T-helper 17 cell (primary cell): ENCODE measurements at places on chromosomes 12 and 14. TPM values are rescaled to one million over a fixed set of nuclear protein-coding genes. Genes with fewer than 3 reads are reported as not detected.

DNA sequence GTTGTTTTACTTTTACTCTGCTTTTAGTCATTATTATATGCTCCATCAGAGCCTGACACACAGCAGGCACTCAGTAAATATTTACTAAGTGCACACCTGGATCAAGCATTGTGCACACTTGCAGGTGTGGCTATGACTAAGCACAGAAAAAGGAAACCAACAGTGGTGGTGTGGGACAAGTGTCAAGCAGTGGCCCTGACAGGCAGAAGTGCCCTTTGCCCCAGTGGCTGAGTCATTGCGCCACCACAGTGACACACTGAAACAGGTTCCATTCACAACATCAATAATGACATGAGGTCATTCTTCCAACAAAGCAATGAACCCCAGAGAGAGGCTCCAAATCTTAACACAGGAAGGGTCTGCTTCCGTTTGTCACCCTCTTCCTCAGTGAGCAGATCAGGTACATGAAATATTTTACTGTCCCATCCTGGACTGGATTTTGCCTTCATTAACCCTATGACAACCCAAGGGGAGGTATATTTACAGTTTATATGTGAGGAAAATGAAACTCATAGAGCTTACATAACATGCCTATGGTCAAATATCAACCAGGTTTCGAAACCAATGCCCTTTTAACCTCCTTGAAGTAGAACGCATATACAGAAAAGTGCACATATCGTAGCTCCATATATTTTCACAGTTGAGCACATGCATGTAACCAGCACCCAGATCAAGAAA lies 82.6 kb upstream of the GTF2A1 start:
- no peak for DNase-seq

DNA sequence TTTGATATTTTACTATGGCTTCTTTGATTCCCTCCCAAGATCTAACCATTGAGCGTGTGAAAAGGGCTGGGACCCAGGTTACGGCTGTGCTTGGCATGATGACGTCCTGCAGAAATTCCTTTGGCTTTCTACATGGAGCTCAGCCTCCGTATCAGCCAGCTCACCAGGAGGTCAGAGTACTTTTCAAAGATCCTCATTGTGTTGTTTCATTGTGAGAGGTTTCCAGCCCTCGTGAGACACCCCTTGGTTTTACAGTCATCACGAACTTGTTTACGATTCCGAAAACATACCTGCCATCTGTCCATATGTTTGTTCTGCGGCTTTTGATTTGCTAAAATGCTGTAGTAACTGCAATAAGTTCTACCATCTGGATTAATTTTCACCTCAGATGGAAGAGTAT lies 453.1 kb downstream of the TMEM121 start:
- no peak for DNase-seq

GRCh38 chr14:89658977-89659670 lies 242.1 kb upstream of the FOXN3 start:
- no peak for DNase-seq

DNA sequence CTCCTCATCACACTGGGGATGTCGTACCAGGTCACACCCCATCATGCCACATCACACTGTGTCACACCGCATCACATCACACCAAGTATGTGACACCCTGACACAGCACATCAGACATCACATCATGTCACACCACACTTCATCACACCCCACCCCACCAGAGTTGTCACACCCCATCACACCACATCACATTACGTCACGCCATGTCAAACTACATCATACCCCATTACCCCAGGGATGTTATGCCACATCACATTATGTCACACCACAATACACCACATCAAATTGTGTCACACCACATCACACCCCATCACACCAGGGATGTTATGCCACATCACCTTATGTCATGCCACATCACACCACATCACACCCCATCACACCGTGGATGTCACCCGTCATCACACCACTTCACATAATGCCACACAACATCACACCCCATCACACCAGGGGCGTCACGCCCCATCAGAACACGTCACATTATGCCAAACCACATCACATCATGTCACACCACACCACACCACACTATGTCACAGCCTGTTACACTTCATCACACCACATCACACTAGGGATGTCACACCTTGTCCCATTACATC lies 133.6 kb downstream of the TMEM121 start:
- DNase-seq: no peak

- no peak for DNase-seq
Measured at GRCh38 chr14:90177539-90178189, 78.7 kb upstream of the PSMC1 start.

GRCh38 chr12:124680863-124681778 lies 113.7 kb upstream of the NCOR2 start:
- no peak for DNase-seq

GRCh38 chr12:100967189-100967588 lies 172.6 kb downstream of the ANO4 start:
- DNase-seq: no peak

DNA sequence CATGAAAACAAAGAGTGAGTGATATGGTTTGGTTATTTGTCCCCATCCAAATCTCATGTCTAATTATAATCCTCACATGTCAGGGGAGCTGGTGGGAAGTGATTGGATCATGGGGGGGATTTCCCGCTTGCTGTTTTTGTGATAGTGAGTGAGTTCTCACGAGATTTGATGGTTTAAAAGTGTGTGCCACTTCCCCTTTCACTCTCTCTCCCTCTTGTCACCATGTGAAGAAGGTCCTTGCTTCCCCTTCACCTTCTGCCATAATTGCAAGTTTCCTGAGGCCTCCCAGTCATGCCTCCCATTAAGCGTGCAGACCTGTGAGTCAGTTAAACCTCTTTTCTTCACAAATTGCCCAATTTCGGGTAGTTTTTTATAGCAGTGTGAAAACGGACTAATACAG lies 2.1 kb upstream of the ATXN7L3B start:
- DNase-seq: no peak

- DNase-seq: no peak
Measured at GRCh38 chr12:90062799-90063198, 354.2 kb upstream of the ATP2B1 start.

DNA sequence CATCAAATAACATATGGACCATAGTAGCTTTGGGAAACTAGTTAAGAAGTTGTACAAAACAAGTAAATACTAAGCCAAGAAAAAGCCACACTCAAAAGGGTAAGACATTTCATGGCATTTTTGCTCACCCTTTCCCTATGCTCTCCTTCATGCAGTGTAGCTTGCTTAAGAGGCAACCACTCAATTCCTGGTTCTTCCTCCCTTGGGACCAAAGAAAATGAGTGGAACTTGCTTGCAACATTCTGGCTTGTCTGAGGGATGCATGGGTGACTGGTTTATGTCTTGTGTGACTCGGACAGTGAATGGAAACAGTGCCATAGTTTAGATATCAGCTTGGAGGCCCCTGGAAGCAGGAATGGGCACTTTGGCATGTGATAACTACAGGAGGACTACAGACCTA lies 252.0 kb upstream of the ARID2 start:
- DNase-seq: no peak

DNA sequence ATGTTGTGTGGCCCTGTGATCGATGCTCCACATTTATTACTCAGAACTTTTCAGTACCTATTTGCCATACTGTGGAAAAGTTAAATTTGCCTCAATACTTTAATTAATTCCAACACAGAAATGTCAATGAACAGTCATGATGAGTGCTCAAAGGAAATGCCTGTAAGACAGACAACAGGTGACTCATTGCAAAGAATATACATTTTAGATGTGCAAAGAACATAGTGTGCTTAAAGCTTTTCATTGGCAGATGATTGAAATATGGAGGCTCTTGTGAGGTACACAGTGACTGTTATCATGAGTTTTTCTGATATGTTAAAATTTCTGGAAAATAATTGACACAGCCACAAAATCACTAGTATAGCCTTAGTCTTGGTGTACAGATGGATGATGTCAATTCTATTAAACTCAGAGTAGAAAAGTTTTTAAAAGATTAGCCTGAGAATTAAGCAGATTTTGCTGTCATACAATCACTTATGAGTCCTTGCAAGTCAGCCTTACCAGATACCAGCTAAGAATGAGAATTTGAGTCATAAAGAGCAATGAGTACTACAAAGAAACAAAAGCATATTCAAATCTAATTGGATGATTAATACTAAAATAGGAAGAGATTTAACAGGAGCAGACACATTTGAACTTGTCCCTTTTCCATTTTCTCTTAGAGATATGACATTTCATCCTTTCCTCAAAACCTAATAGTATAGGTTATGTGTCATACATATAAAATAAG lies 544.1 kb downstream of the KCNH5 start:
- DNase-seq: no peak

DNA sequence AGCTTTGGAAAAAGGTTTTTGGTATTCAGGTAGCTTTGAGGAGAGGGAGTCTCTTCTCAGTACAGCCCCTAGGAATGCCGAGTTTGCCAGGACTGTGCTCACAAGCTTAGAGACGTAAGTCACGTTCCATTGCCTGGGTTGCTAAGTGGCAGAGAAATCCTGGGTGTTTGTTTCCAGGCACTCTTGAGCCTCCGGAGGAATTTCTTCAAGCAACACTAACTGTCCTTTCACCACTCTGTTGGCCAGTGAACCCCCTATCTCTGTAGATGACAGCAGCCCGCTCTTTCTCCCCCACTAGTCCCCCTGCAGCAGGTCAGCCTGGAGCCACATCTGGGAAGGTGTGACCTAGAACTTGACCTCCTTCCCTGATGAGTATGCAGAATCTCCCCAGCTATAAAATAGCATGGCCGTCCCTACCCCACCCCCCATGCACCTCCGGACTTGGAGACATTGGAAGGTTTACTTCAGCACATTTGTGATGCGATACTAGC lies 162.7 kb downstream of the ZFP36L1 start:
- no peak for DNase-seq

DNA sequence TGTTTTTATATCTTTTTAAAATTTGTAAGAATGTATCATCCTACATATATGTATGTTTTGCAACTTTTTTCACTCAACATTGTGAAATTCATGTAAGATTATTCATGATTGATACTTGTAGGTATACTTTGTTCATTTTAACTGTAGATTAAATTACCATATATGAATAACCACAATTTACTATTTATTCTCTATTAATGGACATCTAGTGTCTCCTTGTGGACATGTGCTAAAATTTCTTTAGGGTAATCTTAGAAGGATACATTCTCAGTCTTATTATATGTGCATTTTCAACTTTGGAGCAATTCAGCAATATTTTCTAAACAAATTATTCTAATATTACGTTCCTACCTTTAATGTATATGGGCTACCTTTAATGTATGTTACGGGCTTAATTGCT lies 192.4 kb downstream of the FUT8 start:
- DNase-seq: no peak

DNA sequence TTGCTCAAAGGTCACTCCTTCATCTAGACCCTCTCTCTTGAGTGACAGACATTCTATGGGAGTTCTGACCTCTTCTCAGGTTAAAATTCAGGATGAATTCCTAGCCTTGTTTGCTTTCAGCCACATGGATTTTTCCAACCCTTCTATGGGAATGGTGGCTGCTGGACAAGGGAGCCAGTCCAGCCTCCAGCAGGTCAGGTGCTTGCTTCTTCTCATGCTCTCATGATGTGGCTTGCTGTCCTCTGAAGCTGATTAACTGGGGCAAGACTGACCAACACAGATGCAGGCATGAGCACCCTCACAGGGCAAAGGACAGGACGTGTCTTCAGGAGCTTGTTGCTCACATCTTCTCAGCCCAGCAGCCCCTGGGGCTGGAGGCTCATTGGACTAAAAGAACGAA lies 97.2 kb upstream of the SLC35F4 start:
- no peak for DNase-seq

DNA sequence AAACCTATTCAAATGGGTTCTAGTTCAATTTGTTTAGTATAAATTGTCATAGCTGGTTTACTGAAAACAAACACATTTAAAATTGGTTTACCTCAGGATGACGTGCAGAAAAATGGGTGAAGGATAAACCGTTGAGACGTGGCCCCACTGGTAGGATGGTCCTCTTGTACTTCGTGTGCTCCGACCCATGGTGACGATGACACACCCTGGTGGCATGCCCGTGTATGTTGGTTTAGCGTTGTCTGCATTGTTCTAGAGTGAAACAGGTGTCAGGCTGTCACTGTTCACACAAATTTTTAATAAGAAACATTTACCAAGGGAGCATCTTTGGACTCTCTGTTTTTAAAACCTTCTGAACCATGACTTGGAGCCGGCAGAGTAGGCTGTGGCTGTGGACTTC lies 8.3 kb downstream of the CALM1 start:
- DNase-seq: no peak

- DNase-seq: no peak
Measured at GRCh38 chr14:64620910-64621309, 71.1 kb downstream of the PPP1R36 start.

DNA sequence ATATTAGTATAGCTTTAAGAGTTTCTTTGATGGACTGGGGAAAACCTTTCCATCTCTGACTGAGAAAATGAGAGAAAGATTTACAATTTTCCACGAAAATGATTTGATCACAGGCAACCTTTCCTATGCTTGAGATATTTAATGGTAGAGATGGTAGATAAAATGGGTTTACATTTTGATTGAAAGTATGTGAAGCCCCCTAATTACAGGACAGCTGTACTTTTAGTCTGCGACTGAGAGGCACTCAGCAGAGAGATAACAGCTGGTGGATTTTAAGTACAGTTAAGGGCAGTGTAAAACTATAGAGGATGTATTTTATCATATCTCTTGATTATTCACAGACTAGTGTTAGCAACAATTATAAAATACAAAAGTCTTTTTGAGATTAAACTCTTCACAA lies 40.7 kb downstream of the C12orf50 start:
- DNase-seq: no peak

DNA sequence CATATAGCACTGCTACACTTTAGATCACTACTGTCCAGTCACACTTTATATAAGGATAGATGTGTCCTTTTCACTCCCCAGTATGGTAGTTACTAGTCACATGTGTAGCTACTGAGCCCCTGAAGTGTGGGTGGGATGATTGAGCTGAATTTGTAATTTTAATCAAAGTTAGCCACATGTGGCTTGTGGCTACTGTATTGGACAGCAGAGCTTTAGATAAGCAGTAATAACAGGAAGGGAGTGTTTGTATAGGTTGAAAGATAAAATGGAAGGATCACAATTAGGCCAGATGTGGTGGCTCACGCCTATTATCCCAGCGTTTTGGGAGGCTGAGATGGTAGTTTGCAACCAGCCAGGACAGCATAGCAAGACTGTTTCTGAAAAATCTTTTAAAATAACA lies 23.5 kb downstream of the NAA30 start:
- DNase-seq: no peak

- DNase-seq: no peak
Measured at GRCh38 chr12:58095002-58095401, 153.6 kb downstream of the ATP23 start.

The ATF7 gene
- total RNA-seq: 25.3 TPM

The RTN1 gene
- total RNA-seq: 0.60 TPM

The NPAS3 gene
- not detected for total RNA-seq

The TUNAR gene
- total RNA-seq: not detected

The MMP17 gene
- 2.5 TPM for total RNA-seq

The DBX2 gene
- not detected for total RNA-seq

The P3H3 gene
- total RNA-seq: 1.3 TPM

The ASB2 gene
- 6.5 TPM for total RNA-seq

The RFC5 gene
- total RNA-seq: 10.6 TPM

The ULK1 gene
- total RNA-seq: 91.9 TPM

The ACRBP gene
- 3.4 TPM for total RNA-seq

The SPTB gene
- total RNA-seq: 0.40 TPM

The PTPRO gene
- 4.5 TPM for total RNA-seq

The GCN1 gene
- 163 TPM for total RNA-seq

The TMTC1 gene
- 0.40 TPM for total RNA-seq

The LACRT gene
- total RNA-seq: not detected

The KRT81 gene
- not detected for total RNA-seq
